Umbilical cord (tissue), 2 donors: ENCODE measurements at places on chromosomes 6 and 20.

- no peak for DNase-seq
Measured at GRCh38 chr6:148470156-148470555, 127.5 kb downstream of the SASH1 start.

DNA sequence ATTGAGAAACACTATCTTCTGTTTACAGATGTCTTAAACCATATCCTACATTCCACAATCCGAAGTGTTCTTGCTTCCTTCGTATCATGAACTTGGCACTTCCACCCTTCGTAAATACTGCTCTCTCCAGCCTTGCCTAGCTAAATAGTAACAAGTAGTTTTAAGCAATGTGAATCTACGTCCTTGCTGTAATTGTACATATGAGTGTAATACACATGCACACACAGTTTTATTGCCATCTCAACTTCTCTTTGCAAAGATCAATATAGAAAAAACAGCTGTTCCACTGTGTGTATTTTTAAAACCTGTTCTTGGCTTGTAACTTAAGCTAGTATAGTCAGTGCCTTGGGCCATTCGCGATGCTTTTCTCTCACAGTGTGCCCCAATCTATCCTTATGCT is 1524.7 kb downstream of the GRIK2 start:
- no peak for DNase-seq

GRCh38 chr6:164826831-164827468 is 482.5 kb downstream of the C6orf118 start:
- no peak for DNase-seq

DNA sequence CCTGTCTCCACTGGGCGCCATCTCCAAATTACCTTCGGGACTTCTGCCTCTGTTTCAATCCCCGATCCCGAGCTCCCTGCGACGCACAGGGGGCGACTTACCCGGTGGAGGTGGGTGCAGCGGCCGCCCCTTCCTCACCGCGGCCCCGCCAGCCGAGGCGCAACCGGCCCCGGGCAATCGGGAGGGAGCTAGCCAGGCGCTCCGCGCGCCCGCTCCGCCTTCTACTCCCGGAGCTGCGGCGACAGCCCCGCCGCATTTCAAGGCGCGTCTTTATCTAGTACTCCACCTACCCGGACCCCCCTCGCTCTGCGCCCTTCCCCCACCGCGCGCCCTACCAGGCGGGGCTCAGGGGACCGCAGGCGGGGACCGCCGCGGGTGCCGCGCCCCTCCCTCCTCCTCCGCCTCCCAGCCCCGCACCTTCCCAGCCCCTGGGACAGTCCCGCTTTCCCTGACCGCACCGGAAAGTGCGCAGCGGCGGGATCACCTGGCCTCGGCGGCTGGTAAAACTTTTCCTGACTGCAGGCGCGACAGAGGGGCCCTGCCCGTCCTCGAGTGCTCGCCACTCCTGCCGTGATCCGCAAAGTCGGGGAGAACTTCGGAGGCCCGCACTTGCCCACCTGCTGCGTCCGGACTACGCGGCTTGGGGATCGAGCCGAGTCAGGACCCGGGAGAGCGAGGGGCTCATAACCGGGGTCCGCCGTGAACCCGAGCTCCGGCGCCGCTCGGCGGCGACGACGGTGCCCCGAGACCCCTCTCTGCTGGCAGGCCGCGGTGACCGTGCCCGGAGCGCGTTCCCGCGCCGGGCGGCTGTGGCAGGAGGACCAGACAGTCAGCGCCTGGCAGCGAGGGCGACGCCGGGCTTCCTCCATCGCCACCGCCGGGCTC is 8.0 kb upstream of the NKX2-2 start:
- DNase-seq: no peak

DNA sequence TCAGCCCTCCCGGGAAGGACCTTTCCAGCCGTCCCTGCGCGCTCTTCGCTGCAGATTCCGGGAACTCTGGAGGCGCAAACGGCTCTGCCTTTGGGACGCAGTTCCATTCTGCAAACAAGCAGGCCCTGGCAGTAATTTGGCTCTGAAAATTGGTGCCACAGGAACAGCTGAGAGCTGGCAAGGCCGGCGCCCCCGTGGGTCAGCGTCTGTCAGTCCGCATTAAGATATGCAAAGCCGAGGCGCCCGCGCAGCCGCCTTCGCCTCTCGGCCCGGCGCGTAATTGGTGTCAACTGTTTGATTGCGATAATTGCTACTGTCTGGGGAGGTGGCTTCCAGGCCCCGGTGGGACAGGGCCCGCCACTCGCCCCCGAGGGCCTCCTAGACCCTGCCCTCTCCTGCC is 73.6 kb downstream of the NCR2 start:
- no peak for DNase-seq

- peak; percentile 60 for DNase-seq
Measured at GRCh38 chr20:63628246-63628975, 1.5 kb upstream of the GMEB2 start.

DNA sequence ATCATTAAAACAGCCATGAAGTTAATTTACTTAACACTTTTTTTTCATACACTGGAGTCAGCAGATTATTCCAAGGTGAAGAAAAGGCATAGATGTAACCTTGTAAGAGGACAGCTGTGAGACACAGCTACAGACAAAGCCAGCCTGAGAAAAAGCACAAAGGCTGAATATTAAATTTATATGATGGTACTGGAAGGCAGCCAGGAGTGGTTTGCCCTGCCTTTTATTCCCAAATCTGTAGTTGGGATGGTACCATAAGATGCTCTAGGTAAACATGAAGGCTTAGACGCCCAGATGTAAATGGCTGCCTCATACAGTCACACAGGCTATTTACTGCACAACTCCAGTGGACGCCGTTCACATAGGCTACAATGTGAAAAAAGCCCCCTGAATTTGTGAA is 42.1 kb upstream of the LOC128125822 start:
- DNase-seq: no peak

DNA sequence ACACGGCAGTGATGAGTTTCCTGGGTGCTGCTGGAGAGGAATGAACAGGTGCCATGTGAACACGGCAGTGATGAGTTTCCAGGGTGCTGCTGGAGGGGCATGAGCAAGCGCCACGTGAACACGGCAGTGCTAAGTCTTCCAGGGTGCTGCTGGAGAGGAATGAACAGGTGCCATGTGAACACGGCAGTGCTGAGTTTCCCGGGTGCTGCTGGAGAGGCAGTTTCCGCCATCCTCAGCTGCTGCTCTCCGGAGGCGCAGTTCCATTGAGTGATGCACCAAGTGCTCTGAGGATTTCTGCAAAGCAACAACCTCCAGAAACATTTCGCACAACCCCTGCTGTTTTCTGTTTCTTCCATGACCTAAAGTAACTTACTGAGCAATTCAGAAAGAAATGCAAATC is 155.4 kb downstream of the SMOC2 start:
- DNase-seq: no peak

DNA sequence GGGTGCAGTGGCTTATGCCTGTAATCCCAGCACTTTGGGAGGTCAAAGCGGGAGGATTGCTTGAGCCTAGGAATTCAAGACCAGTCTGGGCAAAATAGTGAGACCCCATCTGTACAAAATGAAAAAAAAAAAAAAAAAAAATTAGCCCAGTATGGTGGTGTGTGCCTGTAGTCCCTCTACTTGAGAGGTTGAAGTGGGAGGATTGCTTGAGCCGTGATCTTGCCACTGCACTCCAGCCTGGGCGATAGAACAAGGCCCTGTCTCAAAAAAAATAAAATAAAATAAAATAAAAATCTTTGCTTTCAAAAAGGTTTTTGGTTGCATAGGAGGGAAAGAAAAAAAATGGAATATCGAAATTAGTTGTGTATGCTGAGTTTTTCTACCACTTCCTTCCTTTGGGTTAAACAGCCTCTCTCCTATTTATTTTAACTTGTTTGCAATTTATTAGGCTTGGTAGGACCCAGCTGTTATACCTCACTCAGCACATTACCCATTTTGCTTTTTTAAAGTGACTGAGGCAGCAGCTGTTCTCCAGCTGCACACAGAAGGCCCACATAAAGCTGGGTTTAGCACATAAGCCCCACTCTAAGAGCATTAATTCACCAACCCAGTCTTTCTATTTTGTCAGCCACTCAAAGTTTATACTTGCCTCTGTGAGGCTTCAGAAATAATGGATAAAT is 152.3 kb downstream of the ZFAND3 start:
- peak; percentile 37 for DNase-seq

DNA sequence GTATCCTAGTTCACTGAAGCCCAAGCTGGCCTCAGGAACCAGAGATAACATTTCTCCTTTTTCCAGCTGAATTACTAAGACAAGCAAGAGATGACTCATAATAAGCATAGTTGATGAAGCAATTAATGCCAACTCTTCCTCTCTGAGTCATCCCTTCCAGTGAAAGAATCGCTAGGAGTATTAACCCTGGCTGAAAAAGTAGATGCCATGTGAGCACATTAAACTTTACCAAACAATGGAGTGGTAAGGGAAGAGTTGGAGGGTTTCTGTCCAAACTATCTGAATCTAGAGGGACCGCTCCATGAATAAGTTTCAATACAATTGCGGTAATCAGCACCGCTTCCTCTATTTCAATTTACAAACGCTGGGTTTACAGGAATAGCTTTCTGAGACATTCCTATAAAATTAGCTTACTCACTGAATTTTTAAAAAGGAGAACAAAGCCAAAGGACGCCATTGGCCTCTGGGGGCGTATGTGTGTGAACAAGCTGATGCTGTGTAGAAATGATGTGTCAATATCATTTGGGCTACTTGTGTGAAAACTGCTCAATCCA is 48.3 kb downstream of the ATXN1 start:
- DNase-seq: peak; percentile 90

DNA sequence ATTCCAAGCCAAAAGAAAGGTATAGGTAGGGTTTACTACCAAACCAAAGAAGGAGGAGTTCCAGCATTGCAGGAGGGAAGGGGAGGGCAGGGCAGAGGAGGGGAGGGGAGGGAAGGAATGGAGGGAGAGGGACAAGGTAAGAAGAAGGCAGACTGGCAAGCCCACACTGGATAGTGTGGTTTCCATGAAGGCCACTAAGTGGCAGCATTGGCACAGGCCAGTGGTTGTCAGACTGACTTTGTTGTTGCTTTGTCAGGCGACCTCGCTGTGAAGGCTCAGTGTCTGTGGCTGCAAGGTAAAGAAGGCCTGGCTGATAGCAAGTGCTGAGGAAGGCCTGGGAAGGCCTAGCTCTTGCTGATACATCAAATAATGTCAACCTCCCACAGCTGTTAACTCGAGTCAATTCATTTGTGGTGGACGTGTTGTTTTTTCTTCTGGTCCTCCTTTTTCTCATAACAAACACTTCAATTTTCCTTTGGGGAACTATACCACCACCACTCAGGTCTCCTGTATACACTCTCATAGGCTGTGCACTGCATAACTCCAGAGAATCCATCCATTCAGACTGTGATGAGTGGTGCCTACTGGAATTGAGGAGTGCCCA is 7.7 kb upstream of the ZNF334 start:
- DNase-seq: peak; percentile 18

GRCh38 chr6:36852481-36853147 is 13.4 kb upstream of the CPNE5 start:
- DNase-seq: no peak

DNA sequence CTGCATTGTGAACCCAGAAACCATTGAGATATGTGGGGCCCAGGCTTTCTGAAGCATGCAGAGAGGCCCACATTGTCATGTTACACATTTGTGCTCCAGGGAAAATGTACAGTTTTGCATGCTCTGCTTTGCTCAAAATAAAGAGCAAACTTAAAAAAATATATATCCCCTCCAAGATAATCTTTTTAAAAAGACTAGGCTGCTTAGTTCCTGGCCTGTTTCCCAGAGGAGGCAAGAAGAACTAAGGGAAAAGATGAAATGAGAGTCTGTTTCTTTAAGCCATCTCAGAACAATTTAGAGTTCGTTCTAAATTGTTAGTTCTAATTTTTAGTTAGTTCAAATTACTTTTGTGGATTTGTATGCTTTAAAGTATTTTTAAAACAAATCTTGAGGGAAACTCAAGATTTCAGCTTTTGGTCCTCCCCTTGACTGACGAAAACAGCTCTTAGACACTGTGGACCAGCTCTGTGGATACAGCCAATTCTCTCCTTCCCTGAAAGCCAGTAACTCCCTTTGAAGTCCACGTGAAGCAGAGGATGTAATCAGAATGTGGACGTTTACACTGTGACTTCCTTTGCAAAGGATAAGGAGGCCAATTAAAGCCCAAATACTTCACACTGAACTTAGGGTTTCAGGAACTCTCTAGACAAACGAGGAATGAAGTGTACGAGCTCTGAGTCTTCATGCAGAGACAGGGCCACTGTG is 84.7 kb downstream of the CD164 start:
- DNase-seq: peak; percentile 83

DNA sequence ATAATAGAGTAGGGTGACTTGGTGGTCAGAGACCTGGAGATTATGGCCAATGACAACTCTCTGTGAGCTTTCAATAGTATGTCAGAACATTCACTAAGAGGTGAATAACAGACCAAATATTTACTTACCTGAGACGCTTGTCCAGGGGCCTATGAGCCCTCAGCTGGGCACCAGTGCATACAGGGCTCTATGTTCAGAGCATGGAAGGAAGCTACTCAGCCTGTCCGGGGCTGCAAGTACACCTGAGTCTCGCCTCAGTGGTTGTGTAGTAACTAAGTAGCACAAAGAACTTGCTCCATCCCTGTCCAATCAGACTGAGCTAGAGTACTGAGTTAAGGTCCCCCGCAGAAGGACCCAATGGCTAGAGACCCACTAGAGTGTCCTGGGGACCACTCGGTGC is 11.6 kb upstream of the SCGN start:
- no peak for DNase-seq

DNA sequence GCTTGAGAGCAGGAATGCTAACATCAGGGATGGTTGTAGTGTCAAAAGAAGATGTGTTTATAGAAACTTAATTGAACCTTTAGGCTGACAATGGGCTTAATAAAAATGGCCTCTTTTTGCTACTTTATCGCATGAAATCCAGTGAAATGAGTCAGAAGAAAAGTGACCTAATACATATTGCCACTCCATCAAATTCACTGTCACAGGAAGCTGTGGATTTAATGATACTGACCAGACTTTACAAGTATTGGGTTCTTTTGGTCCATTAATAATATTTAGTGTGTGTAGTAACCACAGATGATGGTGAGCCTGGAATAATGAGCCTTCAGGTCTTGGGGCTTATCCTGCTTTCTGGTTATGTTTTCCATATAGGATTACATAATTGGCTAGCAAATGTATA is 231.8 kb upstream of the GMDS start:
- DNase-seq: peak; percentile 36

GRCh38 chr6:110828396-110828795 is 13.1 kb upstream of the CDK19 start:
- no peak for DNase-seq

DNA sequence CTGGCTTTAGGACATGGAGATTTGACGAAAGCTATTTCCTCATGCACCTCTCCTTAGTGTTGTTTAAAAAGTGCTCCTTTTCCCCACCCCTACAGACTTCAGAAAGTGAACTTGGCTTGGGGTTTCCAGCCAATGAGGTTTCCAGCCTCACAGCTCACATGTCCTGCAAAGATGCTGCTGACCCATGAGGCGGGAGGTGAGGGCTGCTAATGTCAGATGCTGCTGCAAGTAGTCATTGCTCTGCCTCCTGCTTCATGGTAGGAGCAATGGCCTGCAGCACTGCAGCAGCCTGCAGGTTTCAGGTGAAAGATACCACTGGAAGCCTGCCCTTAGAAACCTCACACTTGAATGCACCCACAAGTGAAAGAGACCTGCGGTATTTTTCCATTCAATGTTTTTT is 112.8 kb downstream of the LAMP5 start:
- DNase-seq: peak; percentile 9
